Activated CD4-positive, alpha-beta memory T cell treated with anti-CD3 and anti-CD28 coated beads for 36 hours (primary cell): ENCODE measurements at places on chromosomes 12 and 14. TPM values are rescaled to one million over a fixed set of nuclear protein-coding genes. Genes with fewer than 3 reads are reported as not detected.

DNA sequence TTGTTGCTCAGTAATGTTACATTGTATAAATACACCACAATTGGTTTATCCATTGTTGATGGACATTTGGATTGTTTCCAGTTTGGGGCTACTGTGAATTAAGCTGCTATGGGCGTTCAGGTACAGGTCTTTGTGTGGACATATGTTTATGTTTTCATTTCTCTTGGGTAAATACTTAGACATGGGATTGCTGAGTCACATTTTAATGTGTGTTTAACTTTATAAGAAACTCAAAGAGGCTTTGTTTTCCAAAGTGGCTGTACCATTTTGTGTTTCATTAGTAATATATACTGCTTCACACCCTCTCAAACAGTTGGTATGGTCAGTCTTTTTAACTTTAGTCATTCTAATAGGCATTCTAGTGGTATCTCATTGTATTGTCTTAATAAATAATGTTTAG, 225.0 kb downstream of the SPTSSA start:
- DNase-seq, result no peak

DNA sequence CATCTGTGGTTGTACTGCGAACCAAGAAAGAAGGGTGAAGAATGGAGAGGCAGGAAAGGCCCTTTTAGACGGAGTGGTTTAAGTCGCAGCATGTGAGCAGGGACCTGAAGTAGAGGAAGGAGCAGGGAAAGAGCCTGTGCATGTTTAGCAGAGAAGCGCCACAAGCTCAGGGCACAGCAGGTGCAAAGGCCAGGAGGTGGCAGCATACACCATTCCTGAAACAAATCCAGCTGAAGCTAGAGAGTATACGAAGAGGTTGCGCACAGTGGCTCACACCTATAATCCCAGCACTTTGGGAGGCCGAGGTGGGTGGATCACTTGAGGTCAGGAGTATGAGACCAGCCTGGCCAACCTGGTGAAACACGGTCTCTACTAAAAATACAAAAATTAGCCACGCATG, 49.9 kb downstream of the HELB start:
- DNase-seq, result no peak

- DNase-seq, result no peak
These were observed 13.4 kb upstream of the ITPR2 start for GRCh38 chr12:26846416-26846815.

DNA sequence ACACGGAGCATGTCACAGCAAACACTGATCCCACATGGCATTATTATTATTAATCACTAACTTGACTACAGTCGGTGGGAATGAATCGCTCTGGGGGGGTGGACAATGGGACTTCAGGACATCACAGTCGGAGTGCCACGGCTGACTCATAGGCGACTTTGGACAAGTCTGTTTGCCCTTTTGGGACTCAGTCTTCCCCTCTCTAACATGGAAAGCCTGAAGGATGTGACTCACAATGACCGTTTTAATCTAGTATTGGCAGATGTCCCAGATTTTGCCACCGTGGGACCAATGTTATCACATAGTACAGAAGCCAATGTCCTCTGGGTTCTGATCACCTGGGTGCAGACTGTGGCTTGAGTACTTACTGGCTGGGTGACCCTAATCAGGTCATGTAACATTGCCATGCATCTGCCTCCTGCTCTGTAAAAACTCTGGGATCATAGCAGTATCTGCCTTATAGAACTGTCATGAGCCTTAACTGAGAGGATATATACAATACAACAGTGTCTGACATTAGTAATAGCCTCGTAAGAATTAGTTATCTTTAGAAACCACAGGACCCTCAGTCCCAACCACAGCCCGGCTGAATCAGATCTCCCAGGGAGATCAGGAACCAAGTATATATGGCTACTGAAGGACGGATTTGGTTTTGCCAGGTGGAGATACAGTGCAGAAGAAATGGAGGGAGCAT, 362.6 kb downstream of the BCL11B start:
- no peak for DNase-seq

- DNase-seq, result no peak
These were observed 15.9 kb downstream of the SLC6A12 start for GRCh38 chr12:197911-198695.

DNA sequence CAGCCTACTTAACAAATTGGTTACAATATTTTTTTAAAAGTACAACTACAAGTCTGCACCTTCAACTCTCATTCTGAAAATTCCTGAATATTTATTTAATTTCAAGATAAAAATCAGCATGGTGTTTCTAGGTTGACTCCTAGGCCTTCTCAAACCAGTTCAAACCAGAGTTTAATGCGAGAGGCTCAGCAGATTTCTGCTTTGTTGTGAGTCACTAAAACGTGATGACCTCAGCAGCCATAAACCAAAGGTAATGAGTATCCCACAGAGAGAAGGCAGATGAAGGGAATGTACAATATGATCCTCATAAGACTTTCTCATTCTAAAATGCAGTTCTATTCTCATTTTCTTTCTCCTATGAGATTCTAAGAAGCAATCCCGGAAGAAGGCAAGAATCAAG, 1.5 kb downstream of the PRDM4 start:
- peak; percentile 46 for DNase-seq

GRCh38 chr12:124947561-124948398, 33.3 kb upstream of the UBC start:
- no peak for DNase-seq

- DNase-seq, result no peak
These were observed 78.6 kb downstream of the SLC15A5 start for GRCh38 chr12:16198884-16199283.

DNA sequence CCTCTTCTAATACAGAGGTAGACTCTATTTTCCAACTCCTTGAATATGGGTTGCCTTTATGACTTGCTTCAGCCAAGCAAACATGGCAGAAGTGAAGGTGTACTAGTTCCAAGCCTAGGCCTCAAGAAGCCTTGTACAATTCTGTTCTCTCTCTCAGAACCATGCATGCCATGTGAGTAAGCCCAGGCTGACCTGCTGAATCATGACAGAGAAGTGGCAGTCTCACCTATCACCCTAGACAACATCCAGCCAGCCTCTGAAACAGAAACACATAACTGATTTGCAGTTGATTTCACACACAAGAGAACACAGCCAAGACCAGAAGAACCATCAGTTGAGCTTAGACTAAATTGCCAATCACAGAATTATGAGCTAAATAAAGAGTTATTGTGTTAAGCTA, 157.2 kb downstream of the GARIN6 start:
- DNase-seq, result no peak

DNA sequence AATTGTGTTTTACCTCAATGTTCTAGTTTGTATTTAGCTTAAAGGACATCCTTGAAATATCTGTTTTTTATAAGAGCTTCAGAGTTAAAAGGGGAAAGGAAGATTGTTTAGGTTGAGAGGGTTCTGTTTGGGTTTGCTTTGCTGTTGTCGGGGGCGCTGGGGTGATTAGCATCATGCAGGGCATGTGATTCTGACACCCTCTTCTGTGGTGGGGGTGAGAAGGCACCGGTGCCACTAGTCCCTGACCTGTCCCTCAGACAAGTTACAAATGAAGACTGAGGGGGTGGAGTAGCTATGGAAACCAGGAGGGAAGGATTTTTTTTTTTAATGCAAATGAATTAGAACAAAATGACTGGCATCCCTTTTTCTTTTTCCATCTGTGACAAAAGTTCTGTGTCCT, 291.3 kb downstream of the RPAP3 start:
- DNase-seq, result peak; percentile 62

DNA sequence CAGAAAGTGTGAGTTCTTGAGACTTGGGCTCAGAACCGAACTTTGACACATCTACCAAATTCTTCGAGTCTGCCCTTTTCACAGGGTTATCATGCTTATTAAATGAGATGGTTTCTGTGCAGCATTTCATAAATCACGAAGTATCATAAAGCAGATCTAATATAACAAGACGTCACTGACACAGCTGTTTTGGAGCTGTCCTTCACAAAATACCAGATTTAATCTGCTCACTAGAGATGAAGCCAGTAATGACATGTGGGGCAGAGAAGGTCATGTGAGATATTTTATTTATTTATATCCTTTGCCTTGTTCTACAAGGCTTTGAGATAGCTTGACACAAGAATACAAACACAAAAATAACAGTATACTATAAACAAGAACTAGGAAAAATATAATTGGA, 127.0 kb downstream of the RPAP3 start:
- no peak for DNase-seq

DNA sequence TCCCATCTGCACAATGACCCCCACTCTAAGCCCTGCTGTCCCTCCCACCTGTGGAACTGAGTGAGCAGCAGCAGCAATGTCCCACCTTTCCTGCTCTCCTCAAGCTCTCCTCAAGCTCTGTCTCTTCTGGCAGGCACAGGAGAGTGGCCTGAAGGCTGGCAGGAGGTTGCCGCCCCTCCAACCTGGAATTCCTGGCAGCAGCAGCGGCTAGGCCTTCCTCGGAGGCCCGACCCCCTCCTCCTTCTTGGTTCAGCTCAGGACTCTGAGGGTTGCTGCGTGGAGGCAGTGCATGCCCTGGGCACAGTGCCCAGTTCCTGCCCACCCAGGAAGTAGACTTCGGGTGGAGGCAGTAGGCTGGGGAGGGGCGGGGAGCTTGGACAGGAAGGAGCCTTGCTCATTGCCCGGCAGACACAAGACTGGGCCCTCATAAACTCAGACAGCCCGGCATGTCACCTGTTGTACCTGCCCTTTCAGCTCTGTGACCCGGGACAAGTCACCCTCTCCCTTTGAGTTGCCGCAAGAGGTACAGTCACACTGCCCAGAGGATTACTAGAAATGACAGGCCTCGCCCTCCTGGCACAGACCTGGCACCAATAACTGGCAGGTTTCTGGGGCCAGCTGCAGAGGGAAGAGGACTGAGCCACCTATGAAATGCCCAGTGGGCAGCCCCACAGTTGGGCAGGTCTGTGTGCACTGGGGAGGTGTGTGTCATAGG, 2.1 kb upstream of the SERPINA1 start:
- peak; percentile 56 for DNase-seq

DNA sequence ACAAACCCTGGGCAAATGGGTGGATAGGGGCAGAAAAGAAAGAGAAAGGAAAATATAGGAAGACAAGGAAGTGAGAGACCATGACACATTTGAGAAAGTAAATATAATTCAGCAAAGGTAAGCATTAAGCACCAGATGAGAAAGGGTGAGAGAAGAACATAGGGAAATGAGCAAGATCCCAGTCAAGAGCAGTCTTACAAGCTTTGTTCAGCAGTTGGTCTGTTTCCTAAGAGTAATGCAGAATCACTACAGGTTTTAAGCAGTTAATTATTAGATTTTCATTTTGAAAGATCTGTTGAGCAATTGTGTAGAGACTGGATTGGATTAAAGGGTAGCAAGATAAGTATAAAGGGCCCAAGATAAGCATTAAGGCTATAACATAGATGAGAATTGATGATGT, 146.3 kb downstream of the PLCZ1 start:
- DNase-seq, result no peak

GRCh38 chr14:74575507-74575906, 36.5 kb downstream of the LTBP2 start:
- DNase-seq, result no peak

DNA sequence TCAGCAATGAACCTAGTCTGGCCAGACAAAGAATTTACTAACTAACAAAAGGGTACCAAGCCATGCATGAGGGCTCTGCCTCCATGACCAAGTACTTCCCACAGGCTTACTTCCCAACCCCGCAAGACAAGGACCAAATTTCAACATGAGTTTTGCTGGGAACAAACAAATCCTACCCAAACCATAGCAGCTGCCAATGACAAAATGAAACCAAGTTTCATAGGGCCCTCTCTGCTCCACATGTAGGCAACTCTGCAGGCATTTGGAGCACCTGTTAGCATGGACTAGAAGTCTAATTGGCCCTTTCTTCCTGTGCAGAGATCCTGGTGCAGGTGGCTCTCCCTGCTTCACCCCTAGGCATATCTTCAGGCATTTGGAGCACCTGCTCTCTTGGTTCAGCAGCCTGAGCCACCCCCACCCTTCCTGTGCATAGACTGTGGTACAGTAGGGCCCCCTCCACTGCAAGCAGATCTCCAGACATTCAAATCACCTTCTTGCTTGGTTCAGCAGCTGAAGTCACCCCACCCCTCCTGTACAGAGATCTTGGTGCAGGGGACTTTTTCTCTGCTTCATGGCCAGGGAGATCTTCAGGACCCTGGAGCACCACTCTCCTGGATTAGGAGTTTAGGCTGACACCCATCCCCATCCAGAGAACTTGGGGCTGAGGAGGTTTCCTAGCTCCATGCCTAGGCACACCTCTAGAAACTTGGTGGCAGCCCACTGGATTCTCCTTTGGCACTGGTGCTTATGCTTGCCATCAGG, 308.7 kb downstream of the RPAP3 start:
- peak; percentile 50 for DNase-seq

DNA sequence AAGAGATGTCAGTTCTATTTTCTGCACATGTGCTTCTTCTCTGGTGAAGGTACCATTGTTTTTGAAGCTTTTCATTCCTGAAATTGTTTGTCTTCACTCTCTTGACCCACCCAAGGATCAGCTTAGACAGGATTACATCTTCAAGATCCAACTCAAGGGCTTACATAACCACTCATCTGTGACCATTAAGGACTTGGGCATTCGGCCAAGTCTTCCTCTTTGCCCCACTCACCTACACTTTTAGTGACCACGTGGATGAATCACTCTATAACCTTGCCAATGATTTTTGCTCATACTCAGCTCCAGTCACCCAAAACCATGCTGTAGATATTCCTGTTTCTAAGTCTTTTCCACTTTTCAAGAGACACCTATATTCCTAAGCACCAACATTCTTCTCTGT, 36.5 kb upstream of the SSTR1 start:
- DNase-seq, result no peak

DNA sequence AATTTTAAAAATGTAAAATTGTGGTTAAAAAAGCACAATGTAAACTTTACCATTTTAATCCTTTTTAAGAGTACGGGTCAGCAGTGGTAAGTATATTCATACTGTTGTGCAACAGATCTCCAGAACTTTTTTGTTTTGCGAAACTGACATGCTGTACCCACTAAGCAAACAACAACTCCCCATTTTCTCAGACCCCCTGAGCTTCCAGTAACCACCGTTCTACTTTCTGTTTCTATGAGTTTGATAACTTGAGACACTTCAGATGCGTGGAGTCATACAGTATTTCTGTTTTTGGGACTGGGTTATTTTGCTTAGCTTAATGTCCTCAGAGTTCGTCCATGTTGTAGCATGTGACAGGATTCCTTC, 38.0 kb downstream of the CHST11 start:
- no peak for DNase-seq

DNA sequence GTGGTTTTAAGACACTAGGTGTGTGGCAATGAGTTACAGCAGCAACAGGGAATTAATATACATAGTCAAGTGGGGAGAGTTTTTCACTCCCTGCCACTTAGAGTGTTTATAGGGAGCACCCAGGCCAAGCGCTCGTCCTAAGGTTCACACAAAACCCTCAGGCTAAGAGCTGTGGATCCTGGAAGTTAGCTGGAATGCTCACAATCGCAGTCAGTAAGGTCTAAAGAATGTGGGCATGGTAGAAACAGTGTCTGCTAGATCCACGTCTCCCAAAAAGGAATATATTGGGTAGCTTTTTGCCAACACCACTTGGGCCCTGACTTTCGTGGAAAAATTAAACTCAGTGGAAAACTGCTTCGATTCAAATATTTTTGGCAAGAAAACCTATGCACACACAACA, 36.6 kb downstream of the STAB2 start:
- DNase-seq, result no peak

- DNase-seq, result no peak
These were observed 47.3 kb upstream of the TUNAR start for GRCh38 chr14:95829321-95829720.

GRCh38 chr12:127621366-127621765, 645.6 kb upstream of the TMEM132C start:
- no peak for DNase-seq

- no peak for DNase-seq
These were observed 55.8 kb upstream of the OR6J1 start for GRCh38 chr14:22699801-22700564.

Gene PLEKHH1
- 1.7 TPM for total RNA-seq

Gene CLEC9A
- total RNA-seq, result not detected
